Activated CD4-positive, alpha-beta T cell treated with anti-CD3 and anti-CD28 coated beads for 24 hours (primary cell): ENCODE measurements at places on chromosomes 1 and 21.
A peak's percentile ranks its signal among the peaks of the same experiment; 100 is the strongest.

GRCh38 chr1:44147582-44147981, 6.2 kb upstream of the KLF18 start:
- DNase-seq, result no peak

GRCh38 chr1:67429011-67429527, 1.1 kb downstream of the SERBP1 start:
- peak; percentile 28 for DNase-seq

- no peak for DNase-seq
These were observed 8.1 kb upstream of the TNFRSF4 start for GRCh38 chr1:1221887-1222574.

DNA sequence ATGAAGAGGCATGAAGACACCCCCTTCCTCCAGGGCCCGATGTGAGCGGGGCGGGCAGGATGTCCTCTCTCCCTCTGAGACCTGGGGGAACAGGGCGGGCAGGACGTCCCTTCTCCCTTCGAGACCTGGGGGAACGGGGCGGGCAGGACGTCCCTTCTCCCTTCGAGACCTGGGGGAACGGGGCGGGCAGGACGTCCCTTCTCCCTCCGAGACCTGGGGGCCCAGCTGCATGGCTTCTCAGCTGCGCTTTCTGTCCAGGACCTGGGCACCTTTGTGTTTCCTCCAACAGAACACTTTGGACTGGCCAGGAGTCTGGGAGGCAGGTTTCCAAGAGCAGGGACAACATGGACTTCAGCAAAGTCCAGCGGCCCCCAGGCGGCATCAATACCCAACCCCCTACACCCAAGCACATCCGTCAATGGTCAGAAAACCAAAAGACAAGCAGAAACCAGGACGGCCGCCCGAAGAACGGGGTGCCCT, 30.8 kb upstream of the ADARB1 start:
- no peak for DNase-seq

DNA sequence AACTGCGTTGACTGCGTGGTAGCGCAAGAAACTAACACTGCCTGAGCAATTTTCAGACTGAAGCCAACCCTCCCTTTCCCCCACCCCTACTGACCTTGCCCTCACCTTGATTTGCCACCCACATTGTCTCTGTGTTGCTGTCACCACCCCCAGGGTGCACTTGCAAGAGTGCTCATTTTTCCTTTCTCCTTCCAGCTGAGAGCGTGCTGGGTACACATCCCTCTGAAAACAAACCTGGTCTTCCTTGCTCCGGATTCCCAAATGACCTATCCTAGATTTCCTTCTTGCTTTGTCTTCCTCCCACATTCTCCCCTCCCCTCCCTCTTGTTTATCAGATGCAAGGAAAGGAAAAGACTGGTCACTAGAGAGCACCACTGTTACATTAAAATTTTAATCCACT, 24.2 kb downstream of the MPZ start:
- DNase-seq, result no peak

- no peak for DNase-seq
These were observed 403.8 kb downstream of the NUF2 start for GRCh38 chr1:163725551-163725950.

DNA sequence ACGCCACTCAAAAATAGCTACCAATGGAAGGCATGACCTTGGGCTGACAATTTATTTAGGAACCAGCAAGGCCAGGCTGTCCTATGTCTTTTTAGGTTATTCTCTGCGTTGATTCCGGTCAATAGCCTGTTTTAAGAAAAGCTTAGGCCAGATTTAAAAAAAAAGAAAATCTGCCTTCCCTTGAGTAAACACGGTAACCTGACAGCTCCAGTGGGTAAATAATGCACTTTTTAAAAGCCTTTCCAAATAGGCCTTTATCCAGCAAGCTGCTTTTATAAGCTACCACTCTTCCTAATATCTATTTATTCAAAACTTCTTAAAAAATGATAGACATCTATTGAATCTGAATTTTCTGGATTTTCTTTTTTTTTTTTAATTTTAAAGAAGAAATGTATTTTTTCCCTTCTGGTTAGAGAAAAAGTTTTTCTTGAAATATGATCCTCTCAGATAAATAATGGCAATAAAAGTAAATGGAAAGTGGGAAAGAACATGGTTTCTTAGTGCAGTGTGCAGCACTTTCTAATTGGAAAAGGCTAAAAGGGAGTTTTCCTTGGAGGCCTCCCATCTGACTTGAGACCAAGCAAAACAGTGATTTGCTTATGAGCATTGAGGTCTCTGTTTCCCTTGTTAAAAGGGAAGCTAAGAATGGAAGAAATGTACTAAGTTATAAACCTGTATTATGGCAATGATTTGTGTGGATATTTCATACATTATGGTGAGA, 281.0 kb upstream of the RUNX1 start:
- DNase-seq, result no peak

GRCh38 chr1:164480285-164480907, 78.6 kb upstream of the PBX1 start:
- no peak for DNase-seq

DNA sequence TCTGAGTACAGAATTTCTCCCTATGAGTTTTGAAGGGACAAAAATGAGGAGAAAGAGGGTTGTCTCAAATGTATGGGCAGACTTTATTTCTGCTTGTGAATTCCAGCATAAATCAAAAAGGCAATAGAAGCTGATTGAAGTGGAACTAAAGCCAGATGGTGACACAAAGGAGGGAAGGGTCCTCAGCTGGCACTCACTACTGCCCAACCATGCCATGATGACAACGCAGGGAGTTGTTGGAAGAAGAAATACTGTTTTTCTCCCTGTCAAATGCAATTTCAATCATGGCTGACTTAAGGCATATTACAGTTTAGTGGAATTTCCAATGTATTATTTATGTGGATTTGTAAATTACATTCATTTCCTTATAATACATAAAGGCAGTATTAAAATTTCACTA, 805.8 kb downstream of the ADGRL2 start:
- DNase-seq, result no peak
